ENCODE measurements at places on chromosomes 5 and 9.

GRCh38 chr5:116382874-116383266 is 191.8 kb downstream of the SEMA6A start:
- no peak for DNase-seq

GRCh38 chr5:34585601-34586104 is 70.5 kb upstream of the RAI14 start:
- DNase-seq: no peak

- DNase-seq: peak; percentile 37
Observed at GRCh38 chr5:157108976-157109375, at the start of gene HAVCR2. Gene HAVCR2, minus strand, starts transcription at chr5:157109044. Its CDS starts 61 bp downstream, at chr5:157108983.

DNA sequence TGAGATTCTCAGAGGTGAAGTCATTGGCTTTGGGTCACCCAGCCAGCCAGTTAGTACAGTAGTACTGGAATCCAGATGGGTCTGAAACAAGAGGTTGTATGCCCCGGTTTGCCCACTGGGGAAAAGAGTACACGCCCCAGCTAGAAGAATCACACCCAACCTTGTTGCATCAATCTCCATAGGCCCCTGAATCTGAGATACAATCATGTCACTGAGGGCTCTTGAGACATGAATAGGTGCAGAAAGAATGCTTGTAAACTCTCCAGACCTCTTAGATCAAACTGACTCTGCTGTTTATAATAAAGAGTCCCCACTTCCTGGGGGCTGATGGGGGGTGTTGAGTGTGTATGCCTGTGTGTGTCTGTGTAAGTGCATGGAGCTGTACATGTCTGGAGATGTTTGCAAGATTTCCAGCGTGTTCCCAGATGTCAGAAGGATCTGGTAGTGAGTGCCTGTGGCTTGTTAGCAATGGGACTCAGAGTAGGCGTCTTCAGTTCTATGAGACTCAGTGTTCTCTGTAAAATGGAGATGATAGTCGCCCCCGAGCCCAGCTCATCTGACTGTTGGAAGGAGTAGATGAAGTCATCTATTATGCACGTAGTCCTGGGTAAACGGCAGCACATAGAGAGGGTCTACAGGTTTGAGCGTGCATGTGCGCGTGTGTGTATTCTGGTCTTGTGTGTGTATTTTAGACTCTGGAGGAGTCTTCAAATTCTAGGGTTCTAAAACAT is 48.2 kb downstream of the COL27A1 start:
- DNase-seq: no peak

DNA sequence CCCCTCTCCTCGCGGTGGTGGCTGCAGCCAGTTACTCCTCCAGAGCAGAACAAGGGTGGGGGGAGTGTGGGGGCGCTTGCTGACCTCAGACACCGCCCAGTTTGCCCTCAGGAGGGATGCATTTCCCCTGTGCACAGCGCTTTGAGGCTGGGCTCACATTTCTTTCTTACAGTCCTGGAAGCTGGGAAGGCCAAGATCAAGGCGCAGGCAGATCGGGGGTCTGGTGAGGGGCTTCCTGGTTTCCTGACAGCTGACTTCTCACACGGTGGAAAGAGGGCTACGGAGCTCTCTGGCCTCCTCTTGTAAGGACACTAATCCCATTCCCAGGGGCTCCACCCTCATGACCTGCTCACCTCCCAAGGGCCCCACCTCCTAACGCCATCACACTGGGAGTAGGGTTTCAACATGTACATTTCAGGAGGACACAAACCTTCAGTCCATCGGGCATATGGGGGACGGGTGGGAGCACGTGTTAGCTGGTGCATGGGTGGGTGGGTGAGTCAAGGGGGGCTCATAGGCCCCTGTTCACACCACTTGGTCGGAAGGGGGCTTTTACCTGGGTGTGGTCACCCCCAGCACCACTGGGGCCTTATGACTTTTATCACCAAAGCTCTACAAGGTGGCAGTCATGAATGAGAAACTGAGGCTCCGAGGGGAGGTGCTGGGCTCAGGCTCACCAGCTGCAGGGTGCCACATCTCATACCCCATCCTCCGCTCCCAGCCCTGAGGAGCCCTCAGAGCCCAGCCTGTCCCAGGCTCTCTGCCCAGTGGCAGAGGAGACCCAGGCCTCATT is 7.7 kb upstream of the SCGB3A1 start:
- DNase-seq: no peak

- no peak for DNase-seq
Observed at GRCh38 chr5:169970911-169971765, 9.2 kb downstream of the INSYN2B start.

DNA sequence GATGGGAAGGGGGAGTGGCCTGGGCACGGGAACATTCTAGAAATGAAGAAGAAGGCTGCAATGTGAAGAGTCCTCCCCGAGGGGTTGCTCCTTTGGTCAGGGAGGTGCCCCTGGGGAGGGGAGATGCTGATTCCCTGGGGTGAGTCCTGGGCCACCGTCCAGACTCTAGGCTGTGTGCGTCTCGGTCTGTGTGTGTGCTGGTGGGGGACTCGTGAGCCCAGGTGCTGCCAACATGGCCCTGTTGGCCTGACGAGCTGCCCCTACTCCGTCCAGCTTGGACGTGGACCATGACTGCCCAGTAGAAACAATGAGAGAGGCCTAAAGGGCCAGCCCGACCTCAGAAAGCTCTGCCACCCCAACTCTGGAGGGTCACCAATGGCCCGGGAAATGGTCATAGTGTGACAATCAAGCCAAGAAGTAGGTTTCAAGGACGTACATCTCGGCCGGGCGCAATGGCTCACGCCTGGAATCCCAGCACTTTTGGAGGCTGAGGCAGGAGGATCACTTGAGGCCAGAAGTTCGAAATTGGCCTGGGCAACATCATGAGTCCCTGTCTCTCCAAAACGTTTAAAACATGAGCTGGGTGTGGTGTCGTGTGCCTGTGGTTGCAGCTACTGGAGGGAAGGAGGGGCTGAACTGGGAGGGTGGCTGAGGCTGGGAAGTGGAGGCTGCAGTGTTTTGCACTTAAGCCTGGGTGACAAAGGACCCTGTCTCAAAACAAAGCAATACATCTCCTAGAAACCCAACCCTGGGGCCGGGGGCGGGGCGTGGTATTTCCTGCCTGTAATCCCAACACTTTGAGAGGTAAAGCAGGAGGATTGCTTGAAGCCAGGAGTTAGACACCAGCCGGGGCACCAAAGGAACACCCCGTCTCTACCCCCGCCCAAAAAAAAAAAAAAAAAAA is 17.0 kb downstream of the LHX3 start:
- no peak for DNase-seq

GRCh38 chr5:77999399-77999798 is 223.3 kb upstream of the TBCA start:
- DNase-seq: no peak

- DNase-seq: no peak
Observed at GRCh38 chr5:179599973-179600372, 23.5 kb downstream of the HNRNPH1 start.

- DNase-seq: peak; percentile 37
Observed at GRCh38 chr5:61306531-61307131, 25.4 kb upstream of the ZSWIM6 start.

- DNase-seq: peak; percentile 38
Observed at GRCh38 chr5:36606428-36607113, at the start of gene SLC1A3. Gene SLC1A3, plus strand, starts transcription at chr5:36606606. Its CDS starts 1,818 bp downstream, at chr5:36608424.

GRCh38 chr5:68077349-68077894 is 138.1 kb upstream of the PIK3R1 start:
- DNase-seq: no peak

DNA sequence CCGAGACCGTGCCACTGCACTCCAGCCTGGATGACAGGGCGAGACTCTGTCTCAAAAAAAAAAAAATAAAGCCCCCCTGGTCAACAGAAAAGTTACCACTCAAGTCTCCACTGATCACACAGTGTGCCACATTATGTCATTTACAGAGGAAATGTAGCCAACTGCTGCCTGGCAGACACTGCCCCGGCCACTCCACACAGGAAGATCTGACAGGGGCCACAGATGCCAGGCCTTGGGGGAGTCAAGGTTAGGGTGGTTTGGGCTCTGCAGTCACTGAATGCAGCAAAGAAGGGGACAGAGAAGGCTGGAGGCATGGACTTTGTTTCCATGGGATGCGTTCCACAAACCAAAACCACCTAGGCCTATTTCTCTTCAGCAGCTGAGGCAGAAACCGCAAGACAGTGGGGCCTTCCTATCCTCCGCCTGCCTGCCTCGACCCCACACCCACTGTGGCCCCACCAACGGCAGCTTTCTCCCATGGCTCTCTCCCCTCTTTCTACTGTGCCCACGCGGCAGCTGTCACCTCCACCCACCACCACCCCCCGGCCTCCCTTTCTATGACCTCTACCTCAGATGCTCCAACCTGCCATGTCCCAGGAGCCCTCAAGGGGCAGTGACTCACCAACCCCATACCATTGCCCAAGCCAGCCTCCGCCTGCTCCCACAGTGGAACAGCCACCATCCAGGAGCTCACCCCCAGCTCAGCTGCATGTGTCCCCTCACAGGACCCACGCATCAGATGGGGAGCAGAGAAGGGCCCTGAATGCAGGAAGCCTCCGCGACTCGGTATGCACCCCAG is 12.4 kb downstream of the IPPK start:
- DNase-seq: no peak

GRCh38 chr9:120477534-120478001 is 102.4 kb downstream of the CDK5RAP2 start:
- peak; percentile 9 for DNase-seq

DNA sequence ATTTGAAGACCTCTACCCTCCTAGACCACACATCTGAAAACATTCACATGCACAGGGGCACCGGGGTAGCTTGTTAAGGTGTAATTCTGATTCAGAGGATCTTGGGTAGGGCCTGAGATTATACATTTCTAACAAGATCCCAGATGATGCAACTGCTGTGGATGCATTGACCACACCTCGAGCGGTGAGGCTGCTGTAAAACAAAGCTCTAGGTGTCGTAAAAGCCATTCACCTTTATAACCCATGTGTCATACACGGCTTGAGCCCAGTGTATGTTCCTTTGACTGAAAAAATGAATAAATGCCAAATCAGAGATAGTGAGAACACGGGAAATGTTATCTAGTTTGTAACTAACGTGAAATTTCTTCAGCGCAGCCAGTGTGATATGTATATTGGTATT is 1578.2 kb upstream of the WWC1 start:
- DNase-seq: no peak

DNA sequence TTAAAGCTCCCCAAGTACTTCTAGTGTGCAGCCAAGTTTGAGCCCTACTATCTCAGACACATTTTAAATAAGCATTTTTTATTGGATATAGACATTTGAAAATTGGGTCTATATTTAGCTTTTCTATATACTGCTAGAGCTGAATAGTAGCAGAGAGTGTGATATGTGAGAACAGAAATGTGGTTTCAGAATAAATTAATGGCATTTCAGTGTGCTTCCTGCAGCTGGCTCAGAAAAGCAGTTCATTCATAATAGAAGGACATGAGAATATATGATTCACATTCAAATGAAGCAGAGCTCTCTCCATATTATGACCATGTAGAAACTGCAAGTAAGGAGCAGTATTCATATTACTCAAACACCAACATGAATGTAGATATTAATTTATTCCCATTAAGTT is 464.0 kb downstream of the PTPRD start:
- DNase-seq: no peak

- no peak for DNase-seq
Observed at GRCh38 chr5:176667637-176668036, 20.4 kb downstream of the TSPAN17 start.

DNA sequence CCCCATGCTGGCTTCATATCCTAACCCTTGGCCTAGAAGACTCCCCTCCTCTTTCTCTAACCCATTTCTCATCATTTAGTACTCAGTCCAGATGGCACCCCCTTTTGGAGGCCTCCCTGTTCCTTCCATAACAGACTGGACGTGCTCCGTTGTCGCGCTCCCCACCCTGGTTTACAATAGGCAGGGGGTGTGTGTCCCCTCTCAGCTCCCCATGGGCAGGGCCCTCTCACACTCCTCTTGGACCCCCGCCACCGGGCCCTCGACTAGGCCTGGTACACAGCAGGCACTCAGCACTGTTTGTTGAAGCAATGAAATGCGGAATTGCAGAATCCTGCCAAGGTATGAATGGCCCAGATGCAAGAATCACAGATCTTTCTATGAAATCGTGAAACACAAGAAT is 227.4 kb downstream of the FSTL4 start:
- no peak for DNase-seq

DNA sequence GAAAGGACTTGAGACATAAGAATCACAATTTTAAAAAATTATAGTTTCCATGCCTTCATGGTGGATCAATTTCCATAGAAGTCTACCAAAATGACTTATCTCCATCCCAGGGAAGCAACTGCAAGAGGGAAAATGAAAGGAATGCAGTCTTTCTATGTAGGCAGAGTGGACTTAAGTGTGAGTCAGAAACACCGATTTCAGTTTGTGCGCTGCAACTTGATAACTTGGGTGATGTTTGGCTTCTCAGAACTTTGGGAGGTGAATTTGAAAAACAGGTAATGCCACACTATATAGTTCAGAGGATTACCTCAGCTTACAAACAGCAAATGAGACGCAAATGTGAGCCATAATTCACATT is 708 bp upstream of the CSNK1G3 start:
- no peak for DNase-seq

GRCh38 chr9:85703398-85703797 is 38.4 kb downstream of the AGTPBP1 start:
- DNase-seq: no peak

GRCh38 chr5:125409234-125409860 is 662.9 kb upstream of the ZNF608 start:
- DNase-seq: no peak

GRCh38 chr5:2841208-2841607 is 89.7 kb upstream of the IRX2 start:
- DNase-seq: no peak

DNA sequence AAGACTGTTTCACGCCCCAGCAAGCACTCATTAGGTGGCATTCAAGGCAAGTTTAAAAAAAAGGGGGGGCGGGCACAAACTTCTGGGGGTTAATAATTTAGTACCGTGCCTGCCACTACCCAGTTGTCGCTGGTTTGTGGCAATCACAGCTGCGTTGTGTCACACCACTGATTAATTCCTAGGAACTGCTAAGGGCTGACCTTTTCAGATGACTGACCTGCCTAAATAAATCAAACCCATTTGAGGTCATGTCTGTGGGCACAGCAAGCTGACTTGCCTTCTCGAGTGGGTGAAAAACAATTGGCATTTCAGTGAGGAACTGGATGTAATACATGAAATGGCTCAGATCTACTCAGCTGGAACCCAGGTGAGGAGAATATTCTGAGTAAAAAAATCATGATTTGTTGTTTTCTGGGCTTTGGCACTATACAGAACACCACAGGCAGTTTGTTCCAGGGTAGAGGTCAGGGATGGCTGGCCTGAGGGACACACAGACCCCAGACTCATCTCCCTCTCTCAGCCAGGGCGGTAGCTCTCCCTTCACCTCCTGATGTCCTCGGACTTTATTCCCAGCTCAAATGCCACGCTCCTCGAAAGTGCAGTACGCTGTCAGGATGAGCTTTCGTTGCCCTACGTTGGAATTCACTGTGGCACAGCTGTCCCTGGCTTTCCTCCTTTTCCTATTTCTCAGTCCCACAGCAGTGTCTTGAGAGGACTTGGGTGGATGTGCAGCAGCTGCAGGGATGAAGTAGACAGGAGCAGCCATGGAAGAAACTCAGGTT is 15.5 kb upstream of the MGAT1 start:
- DNase-seq: no peak

- DNase-seq: no peak
Observed at GRCh38 chr9:37730256-37730655, 23.3 kb upstream of the TRMT10B start.

GRCh38 chr5:134070725-134071613 is 43.5 kb upstream of the TCF7 start:
- DNase-seq: peak; percentile 33

- no peak for DNase-seq
Observed at GRCh38 chr5:73740274-73740790, 114.3 kb downstream of the ARHGEF28 start.

Measured in activated T-cell treated with anti-CD3 and anti-CD28 coated beads for 48 hours (primary cell).